ENCODE measurements at places on chromosomes 1 and 21. TPM values are rescaled to one million over a fixed set of nuclear protein-coding genes. Genes with fewer than 3 reads are reported as not detected.

Gene SLFNL1
- 0.66 TPM for total RNA-seq

Gene NPHS2
- not detected for total RNA-seq

Gene MPL
- not detected for total RNA-seq

DNA sequence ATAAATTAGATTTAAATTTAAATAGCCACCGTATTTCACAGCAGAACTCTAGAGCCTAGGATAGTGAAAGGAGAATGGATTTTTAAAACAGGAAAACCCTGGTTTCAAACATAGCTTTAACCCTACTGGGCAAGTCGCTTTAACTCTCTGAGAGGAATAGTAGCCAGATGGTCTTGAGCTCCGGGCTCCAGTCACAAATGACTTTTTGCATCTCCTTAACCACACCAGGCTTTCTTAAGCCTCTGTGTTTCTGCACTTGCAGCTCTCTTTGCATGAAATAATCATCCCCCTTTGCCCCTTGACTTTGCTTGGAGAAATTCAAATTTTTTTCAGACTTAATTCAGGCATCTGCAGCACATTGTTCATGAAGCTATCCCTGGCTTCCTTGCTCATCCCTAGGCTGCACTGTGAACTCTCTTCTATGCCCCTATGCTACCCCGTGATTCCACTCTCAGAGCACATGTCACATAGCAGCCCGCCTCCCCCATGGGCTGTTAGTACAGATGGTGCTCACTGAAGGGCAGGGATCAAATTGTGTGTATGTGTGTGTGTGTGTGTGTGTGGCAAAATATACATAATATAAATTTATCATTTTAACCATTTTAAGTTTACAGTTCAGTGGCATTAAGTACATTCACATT, 68.8 kb upstream of the DAB1 start:
- peaks cover 10% of the 10 kb centered on the region for H3K4me1 ChIP-seq
- H3K27ac ChIP-seq, result no peak overlapping the region
- no peak overlapping the region for H3K4me3 ChIP-seq
- no peaks in the 10 kb centered on the region for H3K27me3 ChIP-seq
- DNase-seq, result no peak
